Brain pericyte (primary cell): ENCODE measurements at places on chromosomes 12 and 14.

- DNase-seq = no peak
Observed at GRCh38 chr12:105337391-105337790, 6.9 kb downstream of the C12orf75 start.

DNA sequence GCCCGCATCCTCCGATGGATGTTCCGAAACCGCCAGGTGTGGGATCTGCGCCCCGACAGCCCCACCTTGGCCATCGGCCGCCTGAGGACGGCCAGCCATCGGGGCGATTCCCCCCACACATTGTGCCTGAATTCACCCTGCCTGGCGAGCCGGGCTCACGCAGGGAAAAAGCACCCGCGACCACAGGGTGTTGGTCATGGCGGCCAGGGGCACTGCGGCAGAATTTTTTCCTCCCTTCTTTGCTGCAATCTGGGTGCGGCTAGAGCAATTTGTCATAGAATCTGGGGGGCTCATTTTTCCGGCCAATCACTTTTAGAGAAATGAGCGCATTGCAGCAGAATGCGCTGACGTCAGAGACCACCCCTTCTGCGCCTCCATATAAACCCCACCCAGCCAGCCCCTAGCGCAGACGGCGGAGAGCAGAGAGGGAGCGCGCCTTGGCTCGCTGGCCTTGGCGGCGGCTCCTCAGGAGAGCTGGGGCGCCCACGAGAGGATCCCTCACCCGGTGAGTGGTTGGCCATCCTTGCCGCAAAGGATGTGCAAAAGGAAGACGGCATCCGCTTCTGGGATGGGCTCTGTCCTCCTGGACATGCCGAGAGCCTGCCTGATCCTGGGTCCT lies at the start of gene MEG3:
Gene MEG3, plus strand, starts transcription at position 406 of the 619 bp plus-strand sequence.
- peak; percentile 66 for DNase-seq

DNA sequence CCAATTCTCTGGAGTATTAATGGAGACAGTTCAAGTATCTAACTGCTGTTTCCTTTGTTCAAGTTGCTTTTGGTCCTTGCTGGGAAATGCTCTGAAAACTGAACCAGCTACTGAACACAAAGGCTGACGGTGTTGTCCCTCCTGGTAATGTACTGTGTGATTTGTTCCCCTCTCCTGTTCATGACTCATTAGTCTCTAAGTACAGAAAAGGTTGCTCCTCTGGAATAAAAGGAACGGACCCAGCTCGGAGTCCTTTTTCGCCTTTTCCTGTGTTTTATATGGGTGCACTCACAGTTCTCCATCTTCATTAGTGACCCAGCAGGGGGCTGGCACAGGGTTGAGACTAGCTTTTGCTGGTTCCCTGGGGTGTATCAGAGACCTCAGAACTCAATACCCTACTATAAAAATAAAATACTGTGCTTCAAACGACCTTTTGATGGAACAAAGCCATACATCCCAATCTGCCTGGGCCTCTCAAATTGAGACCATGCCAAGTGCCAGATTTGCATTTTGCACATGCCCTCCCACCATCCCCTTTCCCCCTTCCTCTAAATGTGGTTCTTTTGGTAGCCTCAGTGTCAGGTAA lies 269.7 kb downstream of the RAD51B start:
- no peak for DNase-seq

- no peak for DNase-seq
Observed at GRCh38 chr14:22542360-22542759, 46.7 kb downstream of the DAD1 start.

- no peak for DNase-seq
Observed at GRCh38 chr12:40336573-40337199, 111.9 kb downstream of the LRRK2 start.

DNA sequence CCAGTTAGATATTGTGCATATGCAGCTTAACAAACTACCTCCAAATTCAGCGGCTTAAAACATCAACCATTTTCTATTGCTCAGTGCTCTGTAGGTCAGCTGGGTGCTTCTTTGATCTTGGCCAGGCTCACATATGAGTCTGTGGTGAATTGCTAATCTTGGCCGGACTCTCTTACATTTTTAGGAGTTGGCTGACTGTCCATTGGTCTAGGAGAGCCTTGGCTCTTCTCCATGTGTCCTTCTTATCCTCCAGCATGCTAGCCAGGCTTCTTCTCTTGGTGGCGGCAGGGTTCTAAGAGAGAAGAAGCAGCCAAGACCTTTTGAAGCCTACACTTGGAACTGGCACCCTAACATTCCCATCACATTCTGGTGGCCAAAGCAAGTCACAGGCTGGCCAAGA lies 174.3 kb upstream of the PWP1 start:
- DNase-seq = no peak
